Kidney (tissue), 22 donors: ENCODE measurements at places on chromosomes 2 and 18.

DNA sequence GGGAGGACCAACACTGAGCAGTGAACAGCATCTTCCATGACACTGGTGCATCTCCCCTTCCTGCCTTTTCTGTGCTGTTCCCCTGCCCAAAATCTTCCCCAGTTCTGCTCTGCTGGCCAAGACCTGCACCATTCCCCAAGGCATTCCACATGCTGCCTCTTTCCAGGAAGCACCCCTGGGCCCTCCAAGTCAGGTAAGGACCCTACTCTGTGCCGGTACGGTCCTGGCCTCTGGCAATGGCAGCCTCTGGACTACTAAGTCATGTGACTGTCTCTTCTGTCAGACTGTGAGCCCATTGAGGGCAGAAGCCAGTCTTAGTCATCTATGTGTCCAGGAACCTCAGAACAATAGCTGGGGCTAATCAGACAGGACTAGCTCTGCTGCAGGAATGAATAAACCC is 282.0 kb downstream of the MYCN start:
- DNase-seq = no peak

GRCh38 chr2:200533754-200534153 is 7.7 kb downstream of the SGO2 start:
- DNase-seq = no peak

- DNase-seq = no peak
Observed at GRCh38 chr2:204172145-204172600, 235.6 kb downstream of the ICOS start.

DNA sequence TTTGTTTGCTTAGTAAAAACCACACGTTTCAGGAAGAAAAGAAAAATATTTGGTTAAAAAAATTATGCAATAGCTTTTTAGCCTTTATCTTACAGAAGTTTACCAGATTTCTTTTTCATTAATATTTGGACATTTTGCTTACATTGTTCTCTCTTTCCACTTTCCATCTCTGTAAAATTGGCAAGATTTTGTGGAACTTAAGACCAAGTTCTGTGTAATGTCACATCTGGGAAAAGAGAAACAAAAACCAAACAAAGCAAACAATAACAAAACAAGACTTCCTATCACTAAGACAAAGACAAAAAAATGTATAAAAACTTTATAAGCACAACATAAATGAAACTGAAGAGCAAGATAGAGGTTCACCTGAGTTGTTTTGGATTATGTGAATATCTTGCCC is 1392.1 kb upstream of the CELF4 start:
- DNase-seq = no peak

DNA sequence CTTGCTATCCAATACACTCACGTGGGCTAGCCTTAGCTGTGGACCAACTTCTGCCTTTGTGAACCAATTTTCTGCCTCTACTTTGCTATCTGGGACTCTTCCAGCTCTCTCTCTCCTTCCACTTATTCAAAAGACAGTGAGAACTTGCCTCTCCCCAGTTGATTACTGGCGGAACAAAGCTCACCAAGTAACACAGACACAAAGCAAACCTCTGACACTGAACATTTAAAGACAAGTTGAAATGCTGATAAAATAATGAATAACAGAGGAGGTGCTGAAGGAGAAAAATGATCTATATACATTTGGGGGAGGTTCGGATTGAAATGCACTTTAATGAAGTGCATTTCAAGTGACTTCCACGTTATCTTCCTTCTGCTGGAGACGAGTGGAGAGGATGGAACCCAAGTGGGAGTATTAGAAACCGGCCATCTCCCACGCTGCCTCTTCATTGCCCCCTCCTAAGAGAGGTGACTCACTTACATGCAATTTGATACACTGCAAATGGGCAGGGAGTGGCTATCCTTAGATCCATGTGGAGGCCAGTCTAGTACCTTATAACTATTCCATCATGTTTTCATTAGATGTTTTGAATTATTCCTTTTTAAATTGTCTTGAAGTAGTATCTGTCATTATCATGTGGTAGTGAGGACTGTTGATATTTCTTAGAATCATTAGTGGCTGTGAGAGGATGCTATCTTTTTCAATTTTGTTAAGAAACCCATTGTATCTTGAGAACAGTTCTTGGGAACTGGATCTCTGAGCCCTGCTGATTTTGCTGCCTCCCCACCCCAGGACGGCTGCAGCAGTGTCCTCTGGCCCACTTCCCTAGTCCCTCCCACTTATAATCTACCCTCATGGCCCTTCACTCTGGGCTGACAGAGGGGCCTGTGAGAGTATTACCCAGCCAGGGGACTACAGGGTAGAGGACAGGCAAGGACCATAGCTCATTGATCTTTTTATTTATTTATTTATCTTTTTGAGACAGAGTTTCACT is 6.0 kb upstream of the GLI2 start:
- no peak for DNase-seq

- no peak for DNase-seq
Observed at GRCh38 chr2:60818272-60818671, 62.2 kb downstream of the PAPOLG start.

GRCh38 chr2:2717406-2717805 is 386.3 kb upstream of the MYT1L start:
- DNase-seq = no peak

- DNase-seq = peak; percentile 91
Observed at GRCh38 chr18:21599585-21600525, 649 bp downstream of the ESCO1 start.

DNA sequence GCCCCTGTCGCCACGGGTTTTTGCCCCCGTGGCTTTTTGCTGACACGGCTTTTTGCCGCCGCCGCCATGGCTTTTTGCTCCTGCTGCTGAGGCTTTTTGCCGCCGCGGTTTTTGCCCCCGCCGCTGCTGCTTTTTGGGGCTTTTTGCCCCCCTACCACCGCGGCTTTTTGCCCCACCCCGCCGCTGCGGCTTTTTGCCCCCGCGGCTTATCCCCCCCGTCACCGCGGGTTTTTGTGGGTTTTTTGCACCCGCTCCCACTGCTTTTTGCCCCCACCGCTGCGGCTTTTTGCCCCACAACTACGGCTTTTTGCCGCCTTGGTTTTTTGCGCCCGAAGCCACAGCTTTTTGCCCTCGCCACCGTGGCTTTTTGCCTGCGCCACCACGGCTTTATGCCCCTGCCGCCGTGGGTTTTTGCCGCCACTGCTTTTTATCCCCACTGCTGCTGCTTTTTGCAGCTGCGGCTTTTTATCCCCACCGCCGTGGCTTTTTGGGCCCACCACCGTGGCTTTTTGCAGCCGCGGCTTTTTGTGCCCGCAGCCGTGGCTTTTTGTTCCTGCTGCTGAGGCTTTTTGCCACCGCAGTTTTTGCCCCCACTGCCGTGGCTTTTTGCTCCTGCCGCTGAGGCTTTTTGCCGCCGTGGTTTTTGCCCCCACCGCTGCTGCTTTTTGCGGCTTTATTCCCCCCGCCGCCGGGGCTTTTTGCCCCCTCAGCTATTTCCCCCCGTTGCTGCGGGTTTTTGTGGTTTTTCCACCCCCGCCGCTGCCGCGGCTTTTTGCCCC is 2798.0 kb upstream of the TEKT4 start:
- no peak for DNase-seq

GRCh38 chr2:174775571-174775980 is 11.3 kb upstream of the CHRNA1 start:
- no peak for DNase-seq

- no peak for DNase-seq
Observed at GRCh38 chr2:38615237-38615636, 12.5 kb upstream of the HNRNPLL start.

- DNase-seq = no peak
Observed at GRCh38 chr2:178870703-178871102, 63.5 kb upstream of the TTN start.

DNA sequence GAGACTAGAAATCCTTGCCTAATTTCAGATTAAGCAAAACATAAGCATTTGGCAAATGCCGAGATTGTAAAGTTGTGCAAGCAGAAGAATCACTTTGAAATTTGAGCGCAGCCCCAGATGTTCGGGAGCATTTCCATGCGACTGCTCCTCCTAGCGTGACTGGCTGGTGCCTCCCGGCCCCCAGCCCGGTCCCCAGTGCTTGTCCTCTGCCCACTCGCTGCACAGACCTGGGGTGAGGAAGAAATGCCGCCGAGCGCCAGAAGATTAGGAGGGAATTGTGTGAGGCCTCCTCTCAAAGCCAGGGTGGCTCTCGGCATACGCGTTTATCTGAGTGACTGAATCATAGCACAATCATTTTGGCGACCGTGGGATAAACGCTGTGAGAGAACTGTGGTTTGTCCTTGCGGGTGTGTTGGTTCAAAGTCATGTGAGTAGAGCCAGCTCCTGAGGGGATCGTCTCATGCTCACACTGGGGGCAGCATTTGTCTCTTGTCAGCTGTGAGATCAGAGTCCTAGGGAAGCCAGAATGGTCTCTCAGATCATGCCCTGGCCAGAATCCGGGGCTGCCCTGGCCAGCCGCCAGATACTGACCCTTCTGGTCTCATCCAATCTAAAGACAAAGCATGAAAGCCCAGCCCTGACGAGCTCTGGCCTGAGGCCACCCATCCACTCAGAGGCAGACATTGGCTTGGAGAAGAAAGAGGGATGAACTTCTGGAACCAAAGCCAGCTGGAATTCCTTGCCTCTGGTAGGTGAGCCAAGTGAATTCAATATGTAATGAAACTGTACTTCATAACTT is 189.3 kb downstream of the SH3RF3 start:
- peak; percentile 91 for DNase-seq

DNA sequence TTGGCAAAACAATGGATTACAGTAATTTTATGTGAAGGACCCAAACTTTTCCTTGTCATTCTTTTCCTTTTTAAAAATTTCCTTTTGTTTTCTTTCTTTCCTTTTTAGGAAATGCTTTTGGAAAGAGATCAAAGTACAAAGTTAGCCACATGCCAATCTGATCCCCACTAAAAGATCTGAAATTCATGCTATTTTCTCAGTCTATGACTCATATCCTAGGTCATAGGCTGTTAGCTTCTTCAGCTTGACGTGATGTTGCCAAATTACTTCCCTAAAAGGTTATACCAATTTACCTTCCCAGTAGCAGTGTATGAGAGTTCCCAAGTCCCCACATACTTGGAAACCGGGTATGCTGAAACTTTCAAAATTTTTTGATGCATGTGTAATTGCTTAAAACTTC is 355.3 kb downstream of the INSIG2 start:
- no peak for DNase-seq

- no peak for DNase-seq
Observed at GRCh38 chr2:55498582-55498981, 20.9 kb upstream of the CFAP36 start.

DNA sequence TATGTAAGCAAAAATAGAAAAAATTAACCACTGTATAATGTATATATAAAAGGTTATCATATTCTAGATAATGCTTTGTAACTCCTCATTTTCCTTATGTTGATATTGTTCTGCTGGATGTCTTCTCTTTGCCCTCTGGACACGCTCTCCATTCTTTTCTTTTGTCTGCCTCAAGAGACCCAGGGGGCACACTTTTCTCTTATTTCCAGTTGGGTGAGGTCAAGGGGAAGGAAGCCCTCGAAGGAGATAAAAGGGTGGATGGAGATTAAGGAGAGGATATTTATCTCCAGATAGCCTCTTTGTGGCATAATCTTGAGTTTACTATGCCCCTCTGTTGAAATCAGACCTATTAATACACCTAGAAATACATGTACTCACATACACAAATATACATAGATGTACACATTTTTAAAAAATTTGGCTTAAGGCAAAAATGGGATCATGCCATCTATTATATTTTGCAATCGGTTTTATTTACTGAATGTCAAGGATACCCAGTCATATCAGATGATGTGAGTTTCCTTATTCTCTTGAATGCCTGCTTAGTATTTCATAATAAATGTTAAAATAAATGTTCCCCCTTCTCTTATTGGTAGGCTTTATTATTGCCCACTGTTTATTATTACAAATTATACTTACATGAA is 65.3 kb downstream of the LCLAT1 start:
- no peak for DNase-seq

DNA sequence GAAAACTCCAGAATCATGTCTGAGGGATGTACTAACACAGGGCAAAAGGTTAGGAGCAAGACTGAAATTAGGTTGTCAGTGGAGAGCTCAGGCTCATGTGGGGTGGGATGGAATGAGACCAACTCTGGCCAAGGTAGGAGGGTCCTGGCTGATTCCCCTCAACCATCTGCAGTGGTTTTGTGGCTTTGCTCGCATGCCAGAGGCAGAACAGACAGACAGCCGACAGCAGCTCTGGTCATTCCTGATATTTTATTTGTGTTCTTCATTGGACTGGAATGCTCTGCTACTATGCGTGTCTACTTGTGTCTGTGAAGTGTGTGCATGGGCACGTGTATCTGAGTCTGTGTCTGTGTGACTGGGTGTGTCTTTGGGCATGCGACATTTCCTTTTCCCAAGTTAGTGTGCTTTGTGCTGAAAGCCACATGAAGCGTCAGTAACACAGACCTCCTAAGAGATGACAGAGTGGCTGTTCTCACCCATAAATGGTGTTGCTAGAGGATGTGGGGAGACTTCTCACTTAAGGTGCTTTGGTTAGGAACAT is 239.5 kb downstream of the CNTNAP5 start:
- DNase-seq = no peak

DNA sequence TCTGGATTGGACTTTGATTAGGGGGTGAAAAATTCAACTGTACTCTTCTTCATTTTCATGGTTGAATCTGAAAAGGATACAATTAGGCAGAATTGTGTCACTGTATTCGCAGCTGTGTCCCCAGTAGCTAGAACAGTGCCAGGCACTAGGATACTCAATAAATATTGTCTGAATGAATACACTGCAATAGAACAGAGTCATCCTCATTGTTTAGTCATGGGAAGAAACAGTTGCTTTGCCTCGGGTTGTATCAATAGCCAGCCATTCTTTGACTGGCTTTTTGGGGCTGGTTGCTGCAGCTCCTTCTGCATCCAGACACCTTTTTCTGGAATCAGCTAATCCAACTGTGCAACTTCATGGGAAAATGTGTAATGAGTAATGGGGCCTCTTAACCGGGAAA is 18.1 kb upstream of the DYNC1I2 start:
- DNase-seq = no peak

DNA sequence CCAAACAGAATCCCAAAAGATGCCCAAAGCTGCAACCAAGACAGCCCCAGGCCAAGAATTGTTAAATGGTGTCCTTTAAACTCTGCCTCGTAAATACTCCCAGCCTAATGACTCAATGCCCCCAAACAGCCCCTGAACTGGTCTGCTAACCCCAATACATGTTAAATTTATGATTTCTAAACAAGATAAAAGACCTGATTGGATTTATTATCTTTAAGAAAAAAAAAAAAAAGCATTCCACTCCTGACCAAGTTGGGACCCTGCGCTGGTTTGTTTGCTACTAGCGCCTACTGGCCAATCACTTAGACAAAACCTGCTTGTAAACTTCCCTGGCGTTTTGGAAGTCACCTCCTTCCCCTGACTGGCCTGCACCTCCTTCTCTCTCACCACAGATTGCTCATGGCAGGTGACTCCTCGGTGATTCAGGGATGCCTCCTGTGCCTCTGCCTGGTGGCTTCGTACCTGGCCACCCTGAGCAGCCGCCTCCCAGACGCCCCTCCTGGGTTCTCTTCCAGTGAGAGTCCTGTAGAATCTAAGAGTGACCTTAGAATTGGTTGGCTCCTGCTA is 121.3 kb downstream of the BCL11A start:
- no peak for DNase-seq

GRCh38 chr18:9233771-9234440 is 97.3 kb downstream of the ANKRD12 start:
- DNase-seq = no peak

- DNase-seq = no peak
Observed at GRCh38 chr2:37856101-37856751, 68.9 kb upstream of the RMDN2 start.

- DNase-seq = peak; percentile 92
Observed at GRCh38 chr2:219175928-219176817, 552 bp downstream of the CNPPD1 start.

GRCh38 chr2:232869138-232870017 is 686 bp upstream of the SNORC start:
- DNase-seq = no peak
